A172 (cell line): ENCODE measurements at places on chromosomes 2 and 18.
A peak's percentile ranks its signal among the peaks of the same experiment; 100 is the strongest.

- no peak for DNase-seq
Measured at GRCh38 chr18:55221622-55222021, 262.4 kb upstream of the CCDC68 start.

DNA sequence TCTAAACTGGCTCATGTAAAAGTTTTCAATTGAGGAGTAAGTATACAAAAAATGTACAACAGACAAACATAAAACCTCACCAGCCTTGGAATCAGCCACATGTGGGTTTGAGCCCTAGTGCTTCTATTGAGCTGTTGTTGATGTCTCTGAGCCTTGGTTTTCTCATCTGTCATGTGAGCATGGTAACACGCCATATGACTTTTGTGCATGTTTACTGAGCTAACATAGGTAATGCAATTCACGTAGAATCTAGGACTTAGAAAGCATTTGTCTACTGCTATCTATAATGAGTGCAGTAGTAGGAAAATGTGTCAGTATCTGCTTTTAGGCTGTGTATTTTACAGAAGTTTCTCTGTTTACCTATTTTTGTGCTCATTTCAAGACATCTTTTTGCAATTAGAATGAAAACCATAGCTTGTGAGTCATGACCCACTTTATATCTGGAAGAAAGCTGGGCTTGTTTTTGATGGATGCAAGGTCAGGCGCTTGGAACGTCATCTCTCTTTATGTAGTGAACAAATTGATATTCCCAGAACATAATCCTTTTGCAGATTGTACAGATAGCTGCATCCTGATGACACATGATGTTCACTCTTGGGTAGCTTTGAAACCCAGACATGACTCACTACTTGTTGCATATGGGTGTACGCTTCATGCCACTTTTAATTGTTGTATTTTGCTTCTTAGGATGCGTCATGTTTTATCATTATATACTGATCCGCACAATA is 94.3 kb downstream of the RNF144A start:
- peak; percentile 98 for DNase-seq

- DNase-seq: no peak
Measured at GRCh38 chr2:20061476-20061875, 10.0 kb upstream of the LAPTM4A start.

- DNase-seq: peak; percentile 57
Measured at GRCh38 chr2:85648619-85649018, 19.4 kb downstream of the SFTPB start.

GRCh38 chr18:1050012-1050657 is 145.5 kb downstream of the ADCYAP1 start:
- peak; percentile 41 for DNase-seq

- peak; percentile 76 for DNase-seq
Measured at GRCh38 chr18:48548011-48548771, 9.4 kb downstream of the CTIF start.
